Kidney epithelial cell (primary cell): ENCODE measurements at places on chromosomes 4 and X.

DNA sequence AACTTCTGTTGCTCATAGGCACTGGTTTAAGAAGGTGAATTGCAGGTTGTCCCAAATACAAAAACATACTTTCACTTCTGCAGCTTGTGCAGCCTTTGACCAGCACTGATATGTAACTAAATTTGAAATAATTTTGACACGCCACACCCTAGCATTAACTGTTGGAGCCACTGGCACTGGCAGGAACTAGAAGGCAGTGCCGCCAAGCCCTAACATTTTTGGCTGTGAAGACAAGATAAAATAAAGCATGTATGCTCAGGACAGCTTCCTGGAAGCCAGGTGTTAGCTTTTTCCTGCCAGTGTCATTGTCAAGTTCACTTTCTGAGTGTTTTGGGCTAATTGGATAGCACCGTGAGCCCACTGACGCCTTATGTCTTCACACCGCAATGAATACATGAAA lies 65.3 kb upstream of the FBXW7 start:
- no peak for DNase-seq

GRCh38 chr4:76201276-76201675 lies 12.3 kb downstream of the SCARB2 start:
- no peak for DNase-seq

- no peak for DNase-seq
These were observed 48.5 kb downstream of the PRKX start for GRCh38 chrX:3664921-3665320.

DNA sequence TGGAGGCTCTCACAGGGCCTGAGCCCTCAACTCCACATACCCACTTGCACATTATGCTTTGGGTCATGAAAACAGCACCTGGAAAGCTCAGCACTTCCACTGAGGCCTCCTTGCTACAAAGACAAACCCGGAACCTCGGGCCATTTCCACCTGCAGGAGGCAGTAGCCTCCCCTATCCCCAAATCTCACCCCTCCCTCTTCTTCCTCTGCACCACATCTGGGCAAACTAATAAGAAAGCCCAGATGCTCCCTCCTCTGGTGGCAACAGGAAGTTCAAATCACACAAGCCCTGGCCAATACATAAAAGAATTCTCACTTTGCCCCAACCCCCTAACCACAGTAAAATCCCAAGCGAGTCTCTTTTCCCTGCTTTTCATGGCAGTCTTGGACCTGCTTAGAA lies 136.4 kb downstream of the MAPK10 start:
- DNase-seq, result no peak

DNA sequence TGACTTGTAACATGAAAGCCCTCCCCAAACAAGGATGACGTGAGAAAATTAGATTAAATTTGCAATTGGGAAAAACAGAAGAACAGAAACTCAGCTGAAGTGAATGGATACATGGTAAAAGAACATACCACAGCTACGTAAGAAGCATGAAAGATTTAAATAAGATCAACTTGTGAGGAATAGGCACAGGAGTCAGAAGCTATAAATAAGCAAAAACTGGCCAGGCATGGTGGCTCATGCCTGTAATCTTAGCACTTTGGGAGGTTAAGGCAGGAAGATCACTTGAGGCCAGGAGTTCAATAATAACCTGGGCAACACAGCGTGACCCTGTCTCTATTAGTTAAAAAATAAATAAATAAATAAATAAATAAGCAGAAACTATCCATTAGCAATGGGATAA lies 33.6 kb upstream of the ZCCHC13 start:
- DNase-seq, result no peak

DNA sequence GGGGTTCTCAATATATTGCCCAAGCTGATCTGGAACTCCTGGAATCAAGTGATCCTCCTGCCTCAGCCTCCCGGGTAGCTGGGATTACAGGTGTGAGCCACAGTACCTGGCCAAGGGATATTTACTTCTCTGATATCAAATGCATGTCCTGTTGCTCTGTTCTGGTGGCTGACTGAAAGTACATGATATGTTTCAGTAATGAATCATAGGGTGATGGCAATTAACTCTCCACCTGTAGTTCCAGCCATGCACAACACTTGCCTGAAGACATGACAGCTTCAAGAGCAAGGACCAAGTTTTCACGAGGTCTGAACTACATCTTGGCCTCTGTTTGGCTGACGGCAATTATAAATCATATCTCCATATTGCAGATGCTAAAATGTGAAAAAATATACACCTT lies 9.1 kb downstream of the ZCCHC4 start:
- DNase-seq, result no peak

- no peak for DNase-seq
These were observed 17.8 kb upstream of the MCF2 start for GRCh38 chrX:139725720-139726119.

GRCh38 chr4:85446141-85446861 lies 28.6 kb upstream of the ARHGAP24 start:
- no peak for DNase-seq

GRCh38 chr4:120434756-120435155 lies 368.1 kb upstream of the MAD2L1 start:
- no peak for DNase-seq

DNA sequence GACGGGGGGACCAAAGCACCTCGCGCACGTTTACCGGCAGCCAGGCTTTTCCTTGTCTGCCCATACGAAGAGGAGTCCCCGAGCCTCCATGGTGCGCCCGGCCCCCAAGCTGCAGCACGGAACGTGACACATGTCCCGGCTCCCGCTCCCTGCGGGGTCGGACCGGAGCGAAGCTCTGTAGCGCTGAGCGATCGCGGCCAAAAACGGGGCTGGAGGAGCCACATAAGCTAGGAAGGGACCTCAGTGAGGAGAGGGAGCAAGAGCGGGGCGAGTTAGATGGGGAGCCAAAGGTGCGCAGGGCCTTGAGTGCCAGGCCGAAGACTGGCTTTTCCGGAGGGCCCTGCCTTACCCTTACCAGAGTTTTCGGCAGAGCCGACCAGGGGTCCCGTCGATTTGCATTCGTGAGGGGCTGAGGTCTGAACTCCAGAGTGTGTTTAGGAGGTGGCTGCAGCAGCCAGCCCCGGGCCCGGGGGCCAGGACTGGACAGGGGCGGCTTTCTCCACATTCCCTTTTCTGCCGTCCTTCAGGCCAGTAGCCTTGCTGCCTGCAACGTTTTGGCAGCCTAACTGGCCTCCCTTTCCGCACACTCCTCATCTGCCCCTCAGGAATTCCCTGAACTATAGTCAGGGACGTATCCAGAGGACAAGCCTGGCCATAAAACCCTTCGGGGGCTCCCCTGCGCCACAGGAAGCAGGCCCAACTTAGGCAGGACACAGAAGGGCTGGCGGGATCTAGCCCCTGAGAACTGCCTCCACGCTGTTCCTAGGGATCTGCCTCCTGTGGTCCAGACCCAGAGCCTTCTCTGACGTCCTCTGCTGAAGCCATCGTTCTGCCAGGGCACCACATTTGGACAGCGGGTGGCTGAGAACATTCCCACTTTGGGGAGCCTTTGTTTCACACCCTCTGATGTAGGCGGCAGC lies 689 bp downstream of the SSR4 start:
- DNase-seq, result no peak

- no peak for DNase-seq
These were observed 133.0 kb upstream of the RASGEF1B start for GRCh38 chr4:81604683-81605218.

DNA sequence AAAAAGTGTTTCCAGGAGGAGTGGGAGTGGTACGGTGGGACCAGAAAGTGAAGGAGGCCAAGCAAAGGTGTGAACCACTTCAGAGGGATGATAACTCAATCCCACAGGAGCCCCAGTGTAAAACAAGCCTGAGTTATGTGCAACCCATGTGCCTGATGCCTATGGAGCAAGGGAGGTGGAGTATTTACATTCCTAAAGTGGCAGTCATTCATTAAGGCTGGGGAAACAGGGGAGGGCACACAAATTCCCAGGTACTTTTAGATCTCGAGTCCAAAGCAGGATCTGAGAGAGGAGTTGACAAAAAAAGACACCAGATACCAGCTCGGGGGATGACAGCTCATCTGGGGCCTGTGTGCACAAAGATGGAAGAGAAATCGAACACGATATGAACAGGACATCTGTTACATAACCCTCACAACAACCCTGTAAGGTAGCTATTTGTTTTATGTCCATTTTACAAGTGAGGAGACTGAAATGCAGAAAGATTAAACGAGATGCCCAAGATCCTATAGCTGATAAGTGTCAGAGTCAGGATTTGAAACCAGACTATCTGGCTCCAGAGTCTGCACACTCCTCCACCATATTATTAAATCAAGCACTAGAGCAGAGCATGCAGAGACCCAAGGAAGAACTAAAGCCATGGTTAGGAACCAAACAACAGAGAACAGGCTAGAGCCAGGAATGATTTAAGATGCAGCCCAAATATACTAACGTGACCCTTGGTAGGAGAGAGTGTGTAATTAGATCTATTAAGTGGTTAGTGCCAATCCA lies 91.9 kb upstream of the MAPK10 start:
- no peak for DNase-seq

DNA sequence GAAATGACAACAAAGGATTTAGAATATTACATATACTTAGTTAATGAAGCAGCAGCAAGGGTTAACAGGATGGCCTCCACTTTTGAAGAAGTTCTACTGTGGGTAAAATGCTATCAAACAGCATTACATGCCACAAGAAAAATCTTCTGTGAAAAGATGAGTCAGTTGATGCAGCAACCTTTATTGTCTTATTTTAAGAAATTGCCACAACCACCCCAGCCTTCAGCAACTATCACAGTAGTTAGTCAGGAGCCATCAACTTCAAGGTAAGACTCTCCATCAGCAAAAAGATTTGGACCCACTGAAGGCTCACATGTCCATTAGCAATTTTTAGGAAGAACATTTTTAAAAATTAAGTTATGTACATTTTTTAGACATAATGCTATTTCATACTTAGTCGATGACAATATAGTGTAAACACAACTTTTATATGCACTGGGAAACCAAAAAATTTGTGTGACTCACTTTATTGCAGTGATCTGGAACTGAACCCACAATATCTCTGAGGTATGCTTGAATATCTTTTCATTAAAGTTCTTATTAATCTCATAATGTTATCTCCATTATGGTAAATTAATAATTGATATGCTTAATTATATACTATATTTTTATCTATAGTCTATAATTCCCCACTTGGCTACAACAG lies 81.2 kb downstream of the SPCS3 start:
- no peak for DNase-seq

DNA sequence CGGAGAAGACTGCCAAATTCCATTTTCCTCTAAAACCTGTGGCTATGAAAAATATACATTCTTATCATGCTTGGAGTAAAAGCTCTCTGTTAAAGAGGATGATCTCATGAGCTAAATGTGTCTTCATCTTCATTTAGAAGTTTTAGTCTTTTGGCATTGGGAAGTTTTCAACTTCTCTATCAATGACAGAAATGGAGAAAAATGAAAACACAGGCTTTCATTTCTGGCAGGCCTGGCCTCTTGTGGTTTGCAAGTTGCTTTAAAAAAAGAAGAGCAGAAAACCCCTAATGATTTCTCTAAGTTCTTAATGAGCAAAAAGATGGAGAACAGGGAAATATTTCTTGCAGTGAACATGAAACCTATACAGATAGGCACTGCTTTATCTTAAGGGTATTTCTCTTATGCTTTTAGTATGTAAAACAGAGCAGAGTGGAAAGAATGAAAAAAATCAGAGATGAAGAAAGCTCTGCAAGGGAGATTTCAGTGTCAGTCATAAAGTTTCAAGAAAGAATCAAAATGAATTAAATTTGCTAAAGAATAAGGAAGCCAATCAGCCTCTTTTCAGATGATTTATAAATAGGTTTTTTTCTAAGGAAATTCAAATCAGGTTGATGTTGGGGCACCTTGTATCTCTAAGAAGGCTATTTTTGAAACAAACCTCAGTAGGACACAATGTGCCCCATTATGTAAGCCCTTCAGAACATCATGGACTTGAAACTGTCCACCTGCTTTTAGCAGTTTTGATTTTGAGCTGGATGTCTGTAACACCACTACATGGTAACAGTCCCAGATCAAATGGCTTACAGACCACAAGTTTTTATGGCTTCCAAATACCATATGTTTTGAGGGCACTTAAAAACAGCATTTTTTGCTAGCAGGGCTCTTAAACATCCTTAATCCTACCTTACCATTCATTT lies 225.0 kb downstream of the GRIA3 start:
- DNase-seq, result no peak

DNA sequence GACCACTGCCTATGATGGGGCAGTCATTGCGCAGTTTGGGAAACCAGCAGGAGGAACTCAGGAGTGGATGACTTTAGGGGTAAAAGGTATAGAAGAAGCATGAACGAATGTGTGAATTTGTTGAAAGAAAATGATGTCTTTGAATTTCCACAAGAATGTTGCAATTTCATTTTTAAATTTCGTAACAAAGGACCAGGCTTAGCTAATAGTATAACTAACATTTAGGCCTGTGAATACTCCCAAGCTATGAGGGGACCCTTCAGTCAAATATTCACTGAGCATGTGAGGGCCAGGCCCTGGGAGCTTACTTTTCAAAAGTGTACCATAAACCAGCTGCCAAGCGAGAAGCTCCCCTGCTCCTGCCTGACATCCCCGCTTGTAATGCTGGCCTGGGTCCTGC lies 5.3 kb downstream of the MPC1L start:
- DNase-seq, result no peak

- no peak for DNase-seq
These were observed 1.6 kb downstream of the PI4K2B start for GRCh38 chr4:25235401-25235800.

GRCh38 chr4:101136373-101137370 lies 210.7 kb downstream of the PPP3CA start:
- DNase-seq, result no peak

DNA sequence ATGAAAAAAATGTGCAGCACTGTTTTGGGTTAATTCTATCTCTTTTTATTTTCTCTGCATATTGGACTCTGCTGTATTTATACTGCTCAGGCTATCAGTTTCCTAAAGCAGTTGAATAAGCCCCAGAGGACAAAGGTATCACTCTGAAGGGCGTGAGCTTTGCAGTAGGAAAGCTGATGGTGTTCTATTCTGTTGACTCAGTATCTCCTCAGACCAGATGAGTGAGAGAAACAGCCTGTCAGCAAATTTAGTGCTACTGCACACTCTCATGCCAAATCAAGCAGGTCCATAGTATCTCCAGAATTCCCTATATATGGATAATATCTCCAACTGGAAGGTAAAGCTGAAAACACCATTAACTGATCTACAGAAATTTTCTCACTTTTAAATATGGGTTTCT lies 132.3 kb upstream of the UGT8 start:
- DNase-seq, result no peak

DNA sequence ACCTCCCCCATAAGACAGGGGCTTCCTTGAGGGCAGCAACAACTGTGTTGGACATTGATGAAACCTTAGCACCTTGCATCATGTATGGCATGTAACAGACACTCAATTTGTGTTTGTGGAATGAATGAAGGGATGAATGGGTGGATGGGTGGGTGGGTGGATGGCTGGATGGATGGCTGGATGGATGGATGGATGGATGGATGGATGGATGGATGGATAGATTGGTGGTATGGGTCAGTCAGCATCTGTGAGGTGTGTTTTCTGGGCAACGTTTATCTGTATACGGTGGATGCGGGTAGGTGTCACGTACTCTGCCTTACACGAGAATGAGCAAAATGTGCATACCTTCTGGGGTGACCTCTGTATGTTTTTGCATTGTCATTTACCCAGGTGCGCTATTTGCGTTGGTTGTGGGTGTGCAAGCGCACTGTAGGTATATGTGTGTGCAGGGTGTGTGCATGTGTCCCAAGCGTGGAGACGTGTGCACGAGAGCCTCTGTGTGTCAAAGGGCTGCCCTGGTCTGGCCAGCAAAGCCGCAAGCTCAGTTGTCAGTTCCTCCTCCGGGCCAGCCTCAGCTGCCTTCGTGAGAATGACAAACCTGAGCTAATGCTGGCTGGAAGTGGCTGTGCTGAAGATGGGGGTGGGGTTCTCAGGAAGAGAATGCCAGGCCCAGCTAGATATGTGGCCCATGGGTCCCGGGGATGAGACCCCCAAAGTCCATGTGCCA lies 26.5 kb downstream of the ELF4 start:
- DNase-seq, result no peak
